Stimulated activated CD8-positive, alpha-beta memory T cell treated with anti-CD3 and anti-CD28 coated beads, Interleukin-15, amount 100 ng/mL, for 4 hours (primary cell): ENCODE measurements at places on chromosomes 6 and 20.

GRCh38 chr6:160991406-160992060, at the start of gene MAP3K4:
MAP3K4 (plus strand) TSS chr6:160991769; CDS start chr6:160991932, 163 bp downstream.
- DNase-seq, result peak; percentile 55

DNA sequence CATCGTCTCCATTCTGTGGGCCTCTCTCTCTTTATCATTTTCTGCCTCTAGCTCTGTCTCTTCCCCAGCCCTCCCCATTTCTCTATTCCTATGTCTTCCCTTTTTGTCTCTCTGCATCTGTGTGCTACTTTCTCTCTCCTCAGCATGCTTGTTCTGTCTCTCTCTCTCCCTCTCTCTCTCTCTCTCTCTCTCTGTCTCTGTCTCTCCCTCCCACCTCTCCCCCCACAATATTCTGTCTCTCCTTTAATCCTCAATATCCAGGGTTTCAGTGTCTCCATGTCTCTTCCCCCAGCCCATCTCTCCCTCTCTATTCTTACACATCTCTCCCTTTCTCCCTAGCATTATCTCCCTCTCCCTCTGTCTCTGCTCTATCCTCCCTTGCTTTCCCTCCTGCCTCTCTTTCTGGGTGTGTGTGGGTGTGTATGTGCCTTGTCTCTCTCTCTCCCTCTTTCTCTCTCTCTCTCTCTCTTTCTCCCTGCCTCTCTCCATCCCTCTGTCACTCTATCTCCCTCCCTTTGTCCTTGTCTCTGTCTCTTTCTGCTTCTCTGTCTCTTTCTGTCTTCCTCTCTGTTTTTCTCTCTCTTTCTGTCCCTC, 76.9 kb upstream of the SIRPA start:
- DNase-seq, result no peak

- peak; percentile 17 for DNase-seq
Measured at GRCh38 chr6:25556516-25556915, 95.5 kb upstream of the SCGN start.

- no peak for DNase-seq
Measured at GRCh38 chr6:167314180-167314821, 10.6 kb upstream of the TTLL2 start.

DNA sequence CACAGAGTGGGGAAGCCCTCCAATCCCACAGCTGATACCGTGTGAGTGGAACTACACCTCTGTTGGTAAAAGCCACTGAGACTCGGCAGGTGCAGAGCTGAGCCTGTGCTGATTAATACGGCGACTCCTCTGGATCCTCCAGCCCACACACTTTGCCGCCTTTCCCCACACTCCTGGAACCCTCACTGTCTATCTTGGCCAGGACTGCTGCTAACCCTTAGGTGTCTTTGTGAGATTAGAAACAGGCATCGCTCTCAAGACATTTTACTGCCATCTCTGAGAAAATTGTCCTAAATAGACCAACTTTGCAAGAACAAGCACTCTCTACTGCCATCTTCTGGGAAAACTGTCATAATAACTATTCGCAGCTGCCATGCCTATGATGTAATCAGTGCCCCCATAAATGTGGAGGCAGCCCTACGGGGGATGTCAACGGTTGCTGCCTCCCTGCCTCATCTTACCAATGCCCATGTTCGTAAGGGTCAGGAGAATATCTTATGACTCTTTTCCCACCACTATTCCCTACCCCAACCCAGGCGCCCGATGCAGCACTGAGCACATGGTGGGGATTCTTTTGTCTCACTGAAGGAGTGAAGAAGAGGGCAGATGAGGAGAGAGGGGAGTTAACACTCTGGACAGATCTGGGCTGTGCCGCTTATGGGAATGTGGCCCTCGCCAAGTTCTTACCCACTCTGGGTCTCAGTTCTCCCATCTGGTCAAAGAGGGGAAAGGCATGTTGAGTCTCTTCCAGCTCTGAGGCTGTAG, 26.1 kb upstream of the KCNB1 start:
- no peak for DNase-seq

GRCh38 chr6:135372758-135373157, 124.8 kb downstream of the AHI1 start:
- no peak for DNase-seq

- DNase-seq, result peak; percentile 74
Measured at GRCh38 chr6:108559097-108559883, 1.4 kb upstream of the FOXO3 start.

- DNase-seq, result no peak
Measured at GRCh38 chr20:60100780-60101179, 142.6 kb downstream of the CDH26 start.

GRCh38 chr6:22512686-22513427, 56.5 kb upstream of the HDGFL1 start:
- DNase-seq, result no peak

- no peak for DNase-seq
Measured at GRCh38 chr20:62823688-62824475, 7.0 kb downstream of the COL9A3 start.

- no peak for DNase-seq
Measured at GRCh38 chr6:105794239-105794638, 291.9 kb upstream of the PRDM1 start.

GRCh38 chr6:127069659-127070279, 48.7 kb upstream of the RSPO3 start:
- no peak for DNase-seq
